HT1080 (cell line): ENCODE measurements at places on chromosomes 5 and 9.

DNA sequence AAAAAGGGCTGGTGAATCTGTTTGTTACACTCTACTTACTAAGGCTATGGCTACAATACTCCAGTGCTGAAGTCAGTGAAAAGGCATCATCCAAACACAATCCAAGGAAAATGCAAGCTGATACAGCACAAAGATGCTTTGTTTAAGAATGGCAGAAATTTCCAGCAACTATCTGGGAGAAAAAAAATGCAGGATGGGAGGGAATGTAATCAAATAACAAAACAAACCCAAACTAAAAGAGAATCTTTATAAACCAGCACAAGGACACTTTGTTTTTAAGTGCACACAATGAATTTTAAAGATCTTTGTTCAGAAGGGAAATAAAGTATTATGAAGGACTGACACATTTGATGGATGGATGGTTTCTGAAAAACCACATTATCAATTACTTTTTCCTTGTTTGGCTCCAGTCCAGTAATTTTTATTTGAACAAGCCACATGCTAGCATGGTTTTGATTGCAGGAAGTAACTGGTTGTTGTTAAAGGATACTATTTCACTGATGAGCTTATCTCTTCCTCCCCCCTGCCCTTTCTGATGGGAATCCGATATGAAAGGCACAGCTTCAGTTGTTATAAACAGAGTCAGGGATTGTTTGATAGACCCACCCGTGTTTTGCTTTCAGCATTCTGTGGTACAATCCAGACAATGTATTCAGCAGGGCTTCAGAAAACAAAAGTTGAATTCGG lies 12.1 kb upstream of the TLE4 start:
- DNase-seq = no peak

DNA sequence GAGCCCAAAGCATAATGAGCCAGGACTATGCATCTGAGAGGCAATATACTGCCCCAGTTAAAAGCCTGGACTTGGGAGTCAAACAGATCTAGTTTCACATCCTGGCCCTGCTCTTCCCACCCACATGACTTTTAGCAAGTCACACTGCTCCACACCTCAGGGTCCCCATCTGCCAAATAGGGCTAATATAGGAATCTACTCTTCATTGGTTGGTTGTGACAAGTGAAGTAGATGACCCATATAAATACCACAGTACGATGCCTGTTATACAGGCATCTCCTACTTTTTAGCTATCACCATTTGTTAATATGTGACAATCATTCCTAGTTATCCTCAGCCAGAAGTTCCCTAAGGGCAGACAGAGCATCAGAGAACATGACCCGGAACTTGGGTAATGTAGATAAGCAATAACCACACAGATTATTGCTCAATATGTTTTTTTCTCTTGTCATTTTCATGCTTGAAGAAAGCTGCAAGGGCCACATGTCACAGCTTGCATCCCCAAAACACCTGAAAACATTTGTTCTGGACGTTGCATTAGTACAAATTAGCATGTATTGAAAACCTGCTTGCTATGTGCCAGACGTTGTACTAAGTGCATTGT lies 20.4 kb downstream of the ADAM19 start:
- DNase-seq = no peak

DNA sequence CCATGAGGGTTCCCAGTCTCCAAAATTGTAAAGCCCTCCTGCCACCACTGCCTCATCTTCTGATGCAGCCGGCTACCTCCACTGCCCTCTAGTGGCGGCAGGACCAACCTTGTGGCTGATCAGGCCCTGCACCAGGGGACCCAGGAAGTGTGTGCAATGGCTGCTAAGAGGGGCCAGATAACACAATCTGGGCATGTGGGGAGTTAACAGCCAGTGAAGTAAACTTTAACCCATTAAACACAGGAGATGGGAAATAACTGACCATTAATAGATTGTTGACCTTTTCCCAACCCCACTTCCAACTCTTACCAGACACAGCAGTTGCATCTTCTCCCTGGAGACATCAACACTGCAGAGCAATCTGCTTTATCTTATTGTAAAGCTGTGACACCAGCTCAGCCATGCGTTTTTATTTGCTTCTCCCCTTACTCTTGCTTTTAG lies 63.3 kb downstream of the FREM1 start:
- peak; percentile 40 for DNase-seq

- DNase-seq = no peak
Observed at GRCh38 chr9:136604823-136605525, 57.7 kb upstream of the EGFL7 start.

GRCh38 chr9:126275386-126276001 lies 51.1 kb upstream of the MVB12B start:
- no peak for DNase-seq

DNA sequence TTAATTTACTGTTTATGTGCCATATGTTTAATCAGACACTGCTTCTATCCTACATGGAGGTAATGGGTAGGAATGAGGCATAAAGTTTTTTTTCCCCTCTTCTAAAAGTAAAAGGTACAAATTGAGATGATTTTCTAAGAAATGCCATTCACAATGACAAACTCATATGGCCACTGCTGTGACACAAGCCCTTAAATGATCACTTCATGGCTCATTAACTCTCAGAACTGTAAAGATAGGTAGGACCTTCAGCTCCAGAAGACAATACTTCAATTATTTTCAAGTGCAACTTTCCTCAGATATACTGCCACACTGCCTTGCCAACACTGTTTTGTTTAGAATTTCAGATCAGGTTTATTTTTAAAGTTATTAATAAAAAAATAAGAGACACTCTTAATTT lies 362.9 kb upstream of the ZNF608 start:
- DNase-seq = no peak

DNA sequence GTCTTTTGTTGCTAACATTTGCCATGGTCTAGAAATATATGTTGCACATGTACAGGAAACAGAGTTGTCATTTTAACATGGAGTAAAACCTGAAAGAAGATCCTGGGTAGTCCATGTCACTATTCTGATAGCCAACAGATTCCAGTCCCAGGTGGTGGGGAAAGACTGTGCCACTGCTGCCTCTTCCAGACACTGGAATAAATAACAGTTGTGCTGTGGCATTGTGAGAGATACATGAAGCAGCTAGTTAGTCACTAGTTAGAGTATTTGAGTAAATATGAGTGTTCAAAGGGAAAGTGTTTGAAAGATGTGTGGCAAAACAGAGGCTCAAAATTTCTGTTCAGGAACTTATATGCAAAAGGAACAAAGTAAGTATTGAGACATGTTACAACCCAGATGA lies 1408.3 kb downstream of the EFNA5 start:
- no peak for DNase-seq

GRCh38 chr5:134958755-134959154 lies 9.0 kb upstream of the CATSPER3 start:
- DNase-seq = no peak

DNA sequence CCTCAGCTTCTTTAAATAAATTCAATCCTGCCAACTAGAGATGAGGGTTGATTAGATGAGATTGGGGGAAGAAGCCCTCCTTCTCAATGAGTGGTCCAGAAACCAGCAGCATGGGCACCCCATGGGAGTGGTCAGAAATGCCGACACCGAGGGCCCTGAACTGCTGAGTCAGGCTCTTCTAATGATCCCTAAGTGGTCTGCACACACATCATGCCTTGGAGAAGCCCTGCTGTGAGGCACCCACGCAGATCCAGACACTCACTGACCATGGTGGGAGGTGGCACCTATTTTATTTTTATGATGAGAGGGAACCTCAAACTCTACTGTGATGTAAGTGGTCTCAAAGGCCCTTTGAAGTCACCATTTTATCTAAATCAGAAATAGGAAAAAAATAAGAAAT lies 72.3 kb upstream of the BOD1 start:
- DNase-seq = no peak

GRCh38 chr5:154779105-154779504 lies 23.9 kb downstream of the LARP1 start:
- peak; percentile 84 for DNase-seq

GRCh38 chr9:121764371-121764730 lies 112.9 kb downstream of the DAB2IP start:
- DNase-seq = no peak

DNA sequence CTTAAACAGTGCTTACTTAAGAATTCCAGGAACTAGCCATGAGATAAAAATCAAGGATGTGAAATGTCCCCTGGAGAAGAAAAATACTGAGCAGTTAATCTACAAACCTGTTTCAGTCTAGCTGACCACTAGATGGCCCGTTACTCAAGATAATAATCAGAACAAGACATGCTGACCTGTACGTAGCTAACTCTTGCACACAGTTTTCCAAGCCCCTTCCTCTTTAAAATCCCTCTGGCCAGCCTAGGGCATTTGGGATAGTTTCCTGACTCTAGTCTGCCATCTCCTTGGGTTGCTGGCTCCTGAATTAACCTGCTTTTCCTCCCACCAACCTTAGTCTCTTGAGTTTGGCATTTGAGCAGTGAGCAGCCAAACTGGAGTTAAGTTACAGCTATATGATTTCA lies 59.2 kb upstream of the TRAF1 start:
- DNase-seq = peak; percentile 40

GRCh38 chr5:140633021-140633471 lies at the start of gene CD14:
CD14 (minus strand) TSS chr5:140633175; CDS start chr5:140633071, 104 bp downstream.
- DNase-seq = peak; percentile 44

DNA sequence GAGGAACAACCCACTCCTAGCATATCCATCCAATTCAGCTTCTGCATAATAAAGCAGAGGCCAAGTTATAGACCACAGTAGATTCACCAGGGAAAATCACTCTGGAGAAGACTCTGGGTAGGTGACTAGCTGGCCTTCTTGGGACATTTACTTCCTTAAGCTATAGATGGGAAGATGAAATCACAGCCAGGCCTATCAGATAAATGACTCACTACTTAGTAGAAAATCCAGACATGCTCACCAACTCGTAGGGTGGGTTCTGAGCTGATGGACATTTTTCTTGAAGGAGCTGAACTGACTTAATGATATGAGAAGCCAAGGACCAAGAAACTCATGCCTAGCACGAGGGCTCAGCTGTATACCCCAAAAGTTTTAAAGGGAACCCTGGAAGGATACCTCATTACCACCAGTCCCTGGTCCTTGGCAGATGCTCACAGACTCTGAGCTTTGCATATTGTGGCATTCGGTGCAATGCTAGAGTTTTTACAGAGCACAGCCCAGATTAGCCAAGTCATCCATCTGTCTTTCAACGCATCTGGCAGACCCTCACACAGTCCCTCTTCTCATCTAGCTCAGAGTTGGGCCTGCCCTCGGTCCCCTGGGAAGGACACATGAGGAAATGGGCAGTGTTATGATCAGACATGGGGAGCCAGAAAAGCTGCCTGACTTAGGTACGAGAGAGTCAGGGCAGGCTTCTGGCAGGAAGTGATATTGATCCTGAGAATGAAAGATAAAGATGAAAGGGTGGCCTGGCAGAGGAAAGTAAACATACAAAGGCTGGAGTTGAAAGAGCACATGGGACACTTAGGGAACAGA lies 15.0 kb downstream of the ACSL6 start:
- no peak for DNase-seq

DNA sequence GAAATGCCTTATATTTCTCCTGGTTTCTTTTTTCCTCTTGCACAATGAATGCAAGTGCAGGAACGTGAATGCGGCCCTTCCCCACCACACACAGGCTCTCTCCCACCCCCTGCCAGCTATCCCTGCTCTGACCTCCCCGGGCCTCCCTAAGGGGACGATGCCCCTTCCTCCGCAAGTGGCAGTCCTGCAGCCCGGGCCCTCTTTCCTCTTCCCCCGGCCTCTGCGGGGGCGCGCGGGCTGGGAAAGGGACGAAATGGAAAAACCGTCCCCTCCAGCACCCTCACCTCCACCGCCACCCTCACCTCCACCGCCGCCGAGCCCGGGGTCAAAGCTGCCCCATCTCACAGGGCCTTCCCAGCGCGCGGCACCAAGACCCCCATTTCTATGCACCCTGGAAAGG lies 44.7 kb downstream of the GAS1 start:
- DNase-seq = no peak

GRCh38 chr5:32839106-32839505 lies 128.0 kb downstream of the NPR3 start:
- DNase-seq = no peak

DNA sequence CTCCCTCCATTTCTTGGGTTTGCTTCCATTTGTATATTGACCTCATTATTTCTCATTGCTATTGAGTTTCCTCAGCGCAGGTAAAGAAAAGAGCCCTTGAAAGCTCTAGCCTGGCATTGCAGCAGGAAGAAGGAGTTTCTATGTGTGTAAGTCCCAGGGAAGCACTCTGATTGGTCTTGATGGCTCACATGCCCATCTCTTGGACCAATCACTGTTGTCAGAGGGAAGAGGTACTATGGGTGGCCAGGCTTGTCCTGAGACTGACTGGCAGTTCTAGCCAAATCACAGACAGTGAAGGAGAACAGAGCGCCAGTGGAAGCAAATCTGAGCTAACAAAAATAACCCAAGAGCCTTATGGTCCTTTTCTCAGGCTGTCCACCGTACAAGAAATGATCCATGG lies 219.0 kb downstream of the PAX5 start:
- no peak for DNase-seq

- no peak for DNase-seq
Observed at GRCh38 chr5:169647566-169647965, 10.5 kb downstream of the DOCK2 start.

GRCh38 chr5:125023673-125024072 lies 277.2 kb upstream of the ZNF608 start:
- peak; percentile 10 for DNase-seq

GRCh38 chr5:131635684-131636572 lies 899 bp upstream of the RAPGEF6 start:
- DNase-seq = no peak

DNA sequence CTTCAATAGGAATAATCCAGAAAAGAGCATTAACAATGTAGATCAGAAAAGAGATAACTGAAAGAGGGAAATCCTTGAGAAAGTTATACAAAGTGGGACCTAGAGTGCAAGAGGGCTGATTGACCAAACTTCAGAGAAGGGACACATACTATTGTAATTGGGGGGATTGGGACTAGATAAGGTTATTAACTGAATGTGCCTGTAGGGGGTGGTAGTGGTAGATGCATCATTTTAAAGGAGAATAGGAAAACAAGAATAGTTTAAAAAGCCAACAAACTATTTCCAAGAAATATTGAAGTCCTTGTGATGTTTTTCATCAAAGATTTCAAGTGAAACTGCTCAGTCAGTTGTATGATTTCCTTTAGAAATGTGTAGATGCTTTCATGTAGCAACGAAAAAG lies 468.5 kb downstream of the TAF11L14 start:
- no peak for DNase-seq

DNA sequence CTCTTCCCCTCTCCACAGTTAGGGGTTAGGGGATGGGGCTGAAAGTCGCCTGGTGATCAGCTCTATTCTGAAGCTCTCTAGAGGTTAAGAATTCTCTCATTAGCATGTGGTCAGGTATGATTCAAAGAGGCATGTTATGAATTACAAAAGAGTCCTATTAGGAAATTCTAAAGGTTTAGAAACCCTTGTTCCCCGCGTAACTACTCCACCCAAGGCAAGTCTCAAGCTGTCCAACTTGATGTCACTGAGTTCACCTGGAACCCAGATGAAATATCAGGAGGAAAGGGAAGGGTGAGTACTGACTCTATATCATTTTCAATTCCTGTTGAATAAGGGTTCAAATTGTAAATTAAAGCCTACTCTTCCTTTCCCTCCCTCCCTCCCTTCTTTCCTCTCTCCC lies 18.1 kb upstream of the RNF145 start:
- no peak for DNase-seq
